ENCODE measurements at places on chromosomes 5 and 9. TPM values are rescaled to one million over a fixed set of nuclear protein-coding genes. Genes with fewer than 3 reads are reported as not detected.

Gene DOCK2
- 0.13 TPM for total RNA-seq

Gene RAI14
- total RNA-seq: 149 TPM

Gene GABRB2
- total RNA-seq: not detected

Gene FBP2
- total RNA-seq: not detected

Gene TRIM14
- total RNA-seq: 1.9 TPM

Gene RNF224
- total RNA-seq: not detected

Gene SLC23A1
- total RNA-seq: not detected

Gene TMC1
- 0.25 TPM for total RNA-seq
